NCI-H748 treated with DMSO at 0.1 percent for 48 hours (cell line): ENCODE measurements at places on chromosomes 16 and 17.

DNA sequence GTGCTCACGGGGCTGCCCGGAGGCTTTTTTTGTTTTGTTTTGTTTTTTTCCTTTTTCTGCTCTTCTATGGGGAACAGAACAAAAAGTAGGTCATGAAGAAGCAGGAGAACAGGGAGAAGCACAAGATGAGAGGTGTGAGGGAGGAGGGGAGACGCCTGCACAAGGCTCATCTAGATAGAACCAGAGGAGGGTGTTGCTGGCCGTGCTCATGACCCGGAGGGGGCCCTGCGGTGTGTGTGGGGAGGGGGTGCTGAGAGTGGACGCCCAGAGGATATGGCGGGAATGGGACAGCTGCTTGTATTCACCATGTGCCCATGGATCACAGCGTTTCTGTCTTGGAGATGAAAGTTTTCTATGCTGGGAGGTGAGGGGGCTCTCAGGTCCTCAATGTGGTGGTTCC, 183.7 kb downstream of the FOXL1 start:
- no peak for DNase-seq

- DNase-seq, result no peak
Measured at GRCh38 chr17:73514146-73514863, 129.9 kb downstream of the SDK2 start.

- DNase-seq, result no peak
Measured at GRCh38 chr17:69597898-69598692, 183.6 kb downstream of the MAP2K6 start.

DNA sequence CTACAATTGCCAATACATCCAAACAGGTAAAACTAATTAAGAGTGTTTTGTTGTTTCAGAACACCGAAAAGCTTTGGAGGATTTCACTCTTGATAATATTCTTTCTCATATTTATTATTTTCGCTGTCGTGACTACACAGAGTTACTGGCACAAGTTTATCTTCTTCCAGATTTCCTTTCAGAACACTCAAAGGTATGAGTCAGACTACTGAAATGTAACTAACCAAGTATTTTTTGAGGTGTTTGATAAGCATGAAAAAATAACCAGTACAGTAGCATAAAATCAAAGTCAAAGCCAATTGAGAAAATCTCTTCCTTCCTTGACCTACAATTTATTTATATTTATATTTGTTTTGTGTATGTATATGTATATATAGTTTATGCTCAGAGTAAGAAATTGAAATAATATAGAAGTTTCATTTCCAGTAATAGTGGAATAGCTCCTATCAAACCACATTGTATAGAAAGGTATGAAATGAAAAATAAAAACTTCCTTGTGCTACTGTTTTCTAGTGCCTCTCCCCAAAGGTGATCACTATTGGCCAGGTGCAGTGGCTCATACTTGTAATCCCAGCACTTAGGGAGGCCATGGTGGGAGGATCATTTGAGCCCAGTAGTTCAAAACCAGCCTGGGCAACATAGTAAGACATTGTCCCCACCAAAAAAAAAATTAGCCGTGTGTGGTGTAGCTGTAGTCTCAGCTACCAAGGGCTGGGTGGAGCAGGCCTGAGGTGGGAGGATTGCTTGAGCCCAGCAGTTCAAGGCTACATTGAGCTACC, 10.9 kb downstream of the RAD51C start:
- no peak for DNase-seq

- no peak for DNase-seq
Measured at GRCh38 chr17:45016237-45016636, 35.2 kb downstream of the DCAKD start.

GRCh38 chr17:18143044-18143936, 34.7 kb downstream of the MYO15A start:
- DNase-seq, result no peak
